Mesothelial cell of epicardium (in vitro differentiated cells): ENCODE measurements at places on chromosomes 7 and 10.

GRCh38 chr7:80875537-80876120 lies 43.2 kb downstream of the SEMA3C start:
- no peak overlapping the region for H3K4me3 ChIP-seq
- H3K36me3 ChIP-seq, result peaks cover 33% of the 10 kb centered on the region
- H3K27me3 ChIP-seq, result no peaks in the 10 kb centered on the region
- H3K27ac ChIP-seq, result peak overlapping the region; percentile 51

- no peak overlapping the region for H3K4me3 ChIP-seq
- peaks cover 3% of the 10 kb centered on the region for H3K36me3 ChIP-seq
- no peaks in the 10 kb centered on the region for H3K27me3 ChIP-seq
- peaks cover 39% of the 10 kb centered on the region for H3K4me1 ChIP-seq
- H3K27ac ChIP-seq, result peak overlapping the region; percentile 50
These were observed 128.4 kb downstream of the GRK5 start for GRCh38 chr10:119335671-119336353.

DNA sequence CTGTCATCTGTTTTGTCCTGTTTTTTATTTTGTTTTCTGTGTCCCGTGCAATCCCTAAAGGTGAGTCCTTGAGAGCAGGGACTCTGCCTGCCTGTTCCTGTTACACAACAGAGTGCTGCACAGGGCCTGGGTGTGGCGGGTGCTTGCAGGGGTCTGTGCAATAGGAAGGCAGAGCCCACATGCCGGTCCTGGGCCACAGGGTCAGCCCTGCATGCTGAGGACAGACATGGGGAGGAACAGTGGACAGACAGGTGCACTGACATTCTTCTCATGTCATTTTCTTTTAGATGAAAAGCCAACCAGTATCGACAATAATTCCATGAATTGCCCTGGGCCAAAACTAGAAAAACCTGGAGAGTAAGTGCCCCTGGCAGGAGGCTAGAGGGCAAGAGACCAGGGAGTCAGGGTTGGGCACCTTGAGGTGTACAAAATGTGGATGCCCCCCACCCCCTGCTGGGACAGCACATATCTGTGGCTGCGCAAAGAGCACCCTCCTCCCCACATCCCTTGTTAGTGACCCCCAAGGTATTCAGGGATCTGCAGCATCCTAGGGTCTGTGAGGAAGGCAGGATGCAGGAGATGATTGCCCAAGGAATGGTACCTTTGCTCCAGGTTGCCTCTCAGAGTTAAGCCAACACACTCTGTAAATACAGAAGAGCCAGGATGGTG lies 19.9 kb downstream of the ANTXRL start:
- H3K27ac ChIP-seq, result no peak overlapping the region
- DNase-seq, result no peak
- peaks cover 4% of the 10 kb centered on the region for H3K4me1 ChIP-seq
- H3K36me3 ChIP-seq, result no peaks in the 10 kb centered on the region
- no peaks in the 10 kb centered on the region for H3K27me3 ChIP-seq

DNA sequence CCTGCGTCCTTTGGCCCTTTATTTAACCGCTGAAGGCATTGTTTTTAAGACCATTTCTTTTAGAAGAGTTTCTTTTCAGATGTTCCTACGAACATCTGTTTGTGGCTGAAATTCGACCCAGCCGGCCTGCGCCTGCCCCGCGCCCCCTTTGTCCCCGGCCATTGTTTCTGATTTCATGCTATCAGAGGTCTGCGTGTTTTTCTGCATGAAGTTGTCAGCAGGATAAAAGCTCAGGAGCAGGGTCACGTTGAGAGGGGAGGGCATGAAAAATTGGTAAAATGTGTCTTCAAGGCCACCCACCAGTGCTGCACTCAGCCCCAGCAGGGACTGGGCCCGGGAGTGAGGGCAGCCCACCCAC lies 43.1 kb downstream of the NKX6-2 start:
- DNase-seq, result no peak
- H3K4me3 ChIP-seq, result no peak overlapping the region
- no peaks in the 10 kb centered on the region for H3K27me3 ChIP-seq
- H3K36me3 ChIP-seq, result no peaks in the 10 kb centered on the region
- H3K4me1 ChIP-seq, result no peaks in the 10 kb centered on the region

DNA sequence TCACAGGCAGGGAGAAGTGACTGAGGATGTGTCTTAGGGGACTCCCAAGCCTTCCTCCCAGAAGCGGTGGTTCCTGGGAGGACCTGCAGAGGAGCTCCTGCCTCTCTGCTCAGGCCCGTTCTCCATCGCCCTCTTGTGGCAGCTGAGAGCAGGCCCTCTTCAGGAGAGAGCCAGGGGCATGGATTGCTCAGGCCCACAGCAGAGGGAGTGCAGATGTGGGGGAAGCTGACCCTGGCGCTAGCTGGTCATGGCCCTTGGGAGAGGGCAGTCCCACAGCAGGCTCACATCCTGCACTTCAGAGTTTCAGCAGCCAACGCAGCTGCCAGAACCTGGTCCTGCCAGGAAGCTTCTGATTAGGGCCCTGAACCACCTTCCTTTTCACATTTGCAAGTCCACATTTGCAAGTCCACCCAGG lies 94.8 kb upstream of the TARP start:
- H3K36me3 ChIP-seq, result no peaks in the 10 kb centered on the region
- DNase-seq, result peak; percentile 27
- no peak overlapping the region for H3K4me3 ChIP-seq
- H3K27ac ChIP-seq, result no peak overlapping the region
- H3K27me3 ChIP-seq, result no peaks in the 10 kb centered on the region

- DNase-seq, result no peak
- no peak overlapping the region for H3K27ac ChIP-seq
- H3K27me3 ChIP-seq, result no peaks in the 10 kb centered on the region
- H3K36me3 ChIP-seq, result no peaks in the 10 kb centered on the region
These were observed 59.3 kb downstream of the OSBPL3 start for GRCh38 chr7:24920451-24921361.

DNA sequence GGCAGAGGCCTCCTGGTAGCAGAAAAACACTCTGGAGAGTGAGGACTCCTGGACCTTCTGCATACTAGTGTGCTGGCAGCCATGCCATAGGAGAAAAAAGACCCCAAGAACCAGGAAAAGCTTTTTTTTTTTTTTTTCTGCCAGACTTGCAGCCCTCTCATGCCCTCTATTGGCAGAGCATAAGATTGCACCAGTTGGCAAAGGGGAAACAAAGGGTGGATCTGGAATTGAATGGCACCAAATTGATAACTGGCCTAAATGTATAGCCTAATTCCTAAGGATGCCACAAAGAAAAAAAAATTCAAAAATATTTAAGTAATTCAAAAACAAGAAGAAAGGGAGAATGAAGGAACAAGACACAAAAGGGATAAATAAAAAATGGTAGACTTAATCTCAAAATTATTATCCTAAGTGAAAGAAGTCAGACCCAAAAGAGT lies 112.5 kb upstream of the GHITM start:
- H3K4me3 ChIP-seq, result no peak overlapping the region
- no peak for DNase-seq
- H3K27me3 ChIP-seq, result no peaks in the 10 kb centered on the region

GRCh38 chr7:22201186-22201880 lies 155.6 kb downstream of the RAPGEF5 start:
- H3K27ac ChIP-seq, result no peak overlapping the region
- H3K4me1 ChIP-seq, result peaks cover 55% of the 10 kb centered on the region
- no peak for DNase-seq
- H3K27me3 ChIP-seq, result no peaks in the 10 kb centered on the region

- H3K4me3 ChIP-seq, result no peak overlapping the region
- H3K27me3 ChIP-seq, result no peaks in the 10 kb centered on the region
- DNase-seq, result no peak
- no peaks in the 10 kb centered on the region for H3K36me3 ChIP-seq
These were observed 123.1 kb downstream of the CRPPA start for GRCh38 chr7:16298221-16298620.

- peak overlapping the region; percentile 26 for H3K27ac ChIP-seq
- H3K27me3 ChIP-seq, result peaks cover 19% of the 10 kb centered on the region
- peaks cover 14% of the 10 kb centered on the region for H3K36me3 ChIP-seq
- no peak overlapping the region for H3K4me3 ChIP-seq
- no peak for DNase-seq
These were observed 117.2 kb downstream of the CUX1 start for GRCh38 chr7:101934618-101935017.

DNA sequence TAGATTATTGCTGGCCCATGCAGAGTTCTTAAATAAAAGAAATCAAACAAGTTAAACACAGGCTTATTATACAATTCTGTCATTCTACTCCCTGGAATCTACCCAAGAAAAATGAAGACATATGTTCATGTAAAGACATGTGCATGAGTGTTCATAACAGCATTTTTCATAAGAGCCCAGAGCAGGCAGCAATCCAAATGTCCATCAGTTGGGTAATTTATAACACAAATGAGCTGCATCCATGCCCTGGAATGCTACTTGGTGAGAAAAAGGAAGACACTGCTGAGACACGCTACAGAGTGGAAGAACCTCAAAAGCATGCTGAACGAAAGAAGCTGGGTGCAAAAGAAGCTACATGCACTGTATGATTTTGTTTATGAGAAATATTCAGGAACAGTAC lies 342.6 kb downstream of the TCERG1L start:
- no peak overlapping the region for H3K27ac ChIP-seq
- no peaks in the 10 kb centered on the region for H3K36me3 ChIP-seq
- H3K4me1 ChIP-seq, result peaks cover 13% of the 10 kb centered on the region
- H3K27me3 ChIP-seq, result no peaks in the 10 kb centered on the region
- no peak overlapping the region for H3K4me3 ChIP-seq

- no peaks in the 10 kb centered on the region for H3K36me3 ChIP-seq
- peak overlapping the region; percentile 20 for H3K4me3 ChIP-seq
- H3K27me3 ChIP-seq, result peaks cover 98% of the 10 kb centered on the region
- peak; percentile 62 for DNase-seq
These were observed 11.6 kb downstream of the LBX1 start for GRCh38 chr10:101217450-101218281.

- no peak overlapping the region for H3K27ac ChIP-seq
- H3K36me3 ChIP-seq, result no peaks in the 10 kb centered on the region
- H3K4me1 ChIP-seq, result no peaks in the 10 kb centered on the region
- H3K4me3 ChIP-seq, result no peak overlapping the region
These were observed 33.3 kb downstream of the GET4 start for GRCh38 chr7:909358-910329.

DNA sequence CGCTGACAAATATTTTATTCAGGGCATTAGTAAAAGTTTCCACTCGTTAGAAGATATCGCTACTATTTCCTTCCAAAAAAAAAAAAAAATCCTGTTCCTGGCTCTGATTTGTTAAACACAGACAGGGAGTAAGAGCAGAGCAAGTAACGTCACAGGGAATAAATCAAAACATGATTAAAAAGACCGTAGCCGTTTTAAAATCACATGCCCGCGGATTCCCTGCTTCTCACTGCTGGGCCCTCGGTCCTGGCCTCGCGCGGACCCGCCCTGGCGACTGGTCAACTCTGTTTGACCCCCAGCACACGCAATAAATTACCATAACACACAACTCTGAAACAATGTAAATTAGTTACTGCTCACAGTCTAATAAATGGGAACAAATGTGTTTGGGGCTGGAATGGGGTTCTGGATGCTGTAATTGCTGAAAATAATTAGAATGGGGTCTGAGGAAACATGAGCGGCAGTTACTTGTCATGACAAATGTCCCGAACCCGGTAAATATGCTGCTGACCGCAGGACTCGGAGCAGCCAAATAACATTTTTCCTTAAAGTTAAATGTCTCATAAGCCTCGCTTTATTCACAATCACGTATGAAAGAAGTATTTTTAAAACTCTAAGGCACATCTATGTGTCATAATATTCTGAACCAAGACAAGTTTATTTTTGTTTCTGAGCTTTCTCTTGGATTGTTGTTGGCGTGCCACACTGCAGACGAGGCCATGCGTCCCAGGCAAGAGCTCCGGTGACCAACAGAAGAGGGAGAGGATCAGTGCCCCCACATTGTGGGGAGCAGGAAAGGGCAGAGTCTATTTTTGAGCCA lies 17.9 kb downstream of the EBF3 start:
- DNase-seq, result no peak
- H3K27ac ChIP-seq, result peak overlapping the region; percentile 81
- peaks cover 14% of the 10 kb centered on the region for H3K27me3 ChIP-seq
- peaks cover 30% of the 10 kb centered on the region for H3K4me1 ChIP-seq
- H3K36me3 ChIP-seq, result no peaks in the 10 kb centered on the region

DNA sequence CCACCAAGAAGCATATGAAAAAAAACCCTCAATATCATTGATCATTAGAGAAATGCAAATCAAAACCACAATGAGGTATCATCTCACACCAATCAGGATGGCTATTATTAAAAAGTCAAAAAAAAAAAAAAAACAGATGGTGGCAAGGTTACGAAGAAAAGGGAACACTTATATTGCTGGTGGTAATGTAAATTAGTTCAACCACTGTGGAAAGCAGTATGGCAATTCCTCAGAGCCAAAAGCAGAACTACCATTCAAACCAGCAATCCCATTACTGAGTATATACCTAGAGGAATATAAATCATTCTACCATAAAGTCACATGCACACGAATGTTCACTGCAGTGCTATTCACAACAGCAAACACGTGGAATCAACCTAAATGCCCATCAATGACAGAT lies 46.0 kb downstream of the CNOT4 start:
- no peak overlapping the region for H3K27ac ChIP-seq
- DNase-seq, result no peak
- peaks cover 13% of the 10 kb centered on the region for H3K36me3 ChIP-seq
- H3K4me1 ChIP-seq, result peaks cover 4% of the 10 kb centered on the region
- no peak overlapping the region for H3K4me3 ChIP-seq
- no peaks in the 10 kb centered on the region for H3K27me3 ChIP-seq

- no peak overlapping the region for H3K27ac ChIP-seq
- H3K36me3 ChIP-seq, result no peaks in the 10 kb centered on the region
- no peak overlapping the region for H3K4me3 ChIP-seq
- no peaks in the 10 kb centered on the region for H3K27me3 ChIP-seq
- no peak for DNase-seq
- H3K4me1 ChIP-seq, result no peaks in the 10 kb centered on the region
These were observed 113.0 kb upstream of the PCDH15 start for GRCh38 chr10:54914049-54914448.

DNA sequence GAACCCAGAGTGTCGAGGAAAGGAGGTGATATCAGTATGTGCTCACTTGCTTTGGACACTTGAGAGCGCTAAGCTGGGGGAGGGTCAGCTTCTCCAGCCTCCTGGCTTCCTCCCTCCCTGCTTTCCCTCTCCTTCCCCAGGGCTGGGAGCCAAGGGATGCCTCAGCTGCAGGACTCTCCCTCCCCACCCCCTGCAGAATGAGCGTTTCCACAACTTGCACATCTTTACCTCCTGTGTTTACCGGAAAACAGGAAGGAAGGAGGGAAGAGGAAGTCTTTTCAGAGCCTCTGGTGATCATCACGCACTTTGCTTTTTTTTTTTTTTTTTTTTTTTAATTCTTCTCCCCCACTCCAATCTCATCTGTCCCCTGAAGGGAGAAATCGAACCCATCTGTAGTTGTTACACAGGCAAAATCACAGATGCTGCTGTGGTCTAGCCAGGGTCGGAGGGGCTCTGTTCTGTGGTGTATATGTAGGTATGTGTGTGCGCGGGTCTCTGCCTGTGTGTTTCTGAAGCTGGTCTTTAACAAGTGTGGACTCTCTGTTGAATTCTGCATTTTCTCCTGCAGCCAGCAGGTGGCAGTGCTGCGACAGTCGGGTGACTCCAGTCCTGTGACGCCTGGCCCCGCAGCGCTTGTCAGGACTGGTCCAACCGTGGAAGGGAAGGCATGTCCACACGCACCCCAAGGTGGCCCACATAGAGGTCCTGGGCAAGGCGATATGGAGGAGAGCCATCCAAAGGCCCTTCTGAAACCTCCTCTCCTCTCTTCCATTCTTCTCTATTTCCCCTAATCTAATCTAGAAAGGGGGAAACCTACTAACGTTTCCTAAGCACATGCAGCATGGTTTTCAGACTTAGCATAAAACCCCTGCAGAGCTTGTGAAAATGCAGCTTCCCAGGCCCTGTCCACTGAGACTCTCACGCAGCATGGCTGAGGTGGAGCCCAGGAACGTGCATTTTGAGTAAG lies 257.6 kb downstream of the PLXNA4 start:
- peak overlapping the region; percentile 1 for H3K4me3 ChIP-seq
- no peak overlapping the region for H3K27ac ChIP-seq
- peak; percentile 88 for DNase-seq
